Adipocyte (in vitro differentiated cells): ENCODE measurements at places on chromosomes 4 and X.

DNA sequence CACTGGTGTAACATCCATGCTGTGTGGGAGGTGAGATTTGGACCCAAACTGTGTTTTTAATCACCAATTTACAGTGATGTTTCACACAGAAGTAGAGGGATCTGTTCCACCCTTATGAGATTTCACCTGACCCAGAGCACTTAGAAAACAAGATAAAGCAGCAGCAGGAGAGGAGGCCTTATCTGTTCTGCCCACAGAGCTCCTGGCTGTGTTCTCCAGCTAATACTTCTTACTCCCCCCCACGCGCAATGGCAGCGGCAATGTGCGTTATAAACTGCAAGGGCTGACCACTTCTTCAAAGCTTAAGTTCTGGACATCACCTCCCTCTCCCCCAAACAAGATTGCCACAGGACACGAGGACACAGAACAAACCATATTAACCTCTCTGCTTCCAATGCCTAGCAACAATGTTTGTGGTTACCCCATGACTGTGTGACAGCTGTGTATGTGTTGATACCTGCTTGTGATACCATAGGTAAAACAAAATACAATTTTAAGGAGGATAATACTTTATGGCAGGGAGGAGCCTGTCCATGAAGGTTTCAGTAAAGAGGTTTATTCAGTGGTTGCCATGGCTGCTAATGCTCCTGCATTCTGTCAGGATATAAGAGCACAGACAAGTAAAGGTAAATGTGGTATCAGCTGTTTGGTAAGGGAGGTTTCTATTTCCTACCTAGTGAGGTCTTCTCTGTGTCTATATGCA is 210.0 kb downstream of the SOWAHB start:
- no peak for DNase-seq

GRCh38 chr4:98566361-98567008 is 91.9 kb downstream of the TSPAN5 start:
- no peak for DNase-seq

- no peak for DNase-seq
These were observed 137.3 kb upstream of the NKX1-1 start for GRCh38 chr4:1543561-1543960.

GRCh38 chrX:113124693-113125092 is 284.1 kb upstream of the AMOT start:
- no peak for DNase-seq

DNA sequence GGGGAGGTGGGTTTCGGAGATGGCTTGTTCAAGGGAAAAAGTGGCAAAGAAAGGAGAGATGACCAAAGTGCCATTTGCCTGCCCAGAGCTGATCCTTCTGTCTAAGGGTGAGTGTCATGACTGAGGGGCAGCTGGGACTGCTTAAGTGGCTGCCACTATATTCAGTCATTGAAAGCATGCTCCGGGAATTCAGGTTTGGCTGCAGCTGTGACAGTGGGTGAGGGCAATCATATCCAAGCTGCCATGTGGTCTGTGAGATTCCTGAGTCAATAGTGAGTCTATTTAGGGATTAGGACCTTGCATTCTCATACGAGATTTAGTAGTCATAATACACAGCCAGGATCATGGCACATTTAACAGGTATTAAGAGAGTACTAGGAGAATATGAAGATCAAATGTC is 138.8 kb upstream of the BANK1 start:
- DNase-seq = peak; percentile 17

DNA sequence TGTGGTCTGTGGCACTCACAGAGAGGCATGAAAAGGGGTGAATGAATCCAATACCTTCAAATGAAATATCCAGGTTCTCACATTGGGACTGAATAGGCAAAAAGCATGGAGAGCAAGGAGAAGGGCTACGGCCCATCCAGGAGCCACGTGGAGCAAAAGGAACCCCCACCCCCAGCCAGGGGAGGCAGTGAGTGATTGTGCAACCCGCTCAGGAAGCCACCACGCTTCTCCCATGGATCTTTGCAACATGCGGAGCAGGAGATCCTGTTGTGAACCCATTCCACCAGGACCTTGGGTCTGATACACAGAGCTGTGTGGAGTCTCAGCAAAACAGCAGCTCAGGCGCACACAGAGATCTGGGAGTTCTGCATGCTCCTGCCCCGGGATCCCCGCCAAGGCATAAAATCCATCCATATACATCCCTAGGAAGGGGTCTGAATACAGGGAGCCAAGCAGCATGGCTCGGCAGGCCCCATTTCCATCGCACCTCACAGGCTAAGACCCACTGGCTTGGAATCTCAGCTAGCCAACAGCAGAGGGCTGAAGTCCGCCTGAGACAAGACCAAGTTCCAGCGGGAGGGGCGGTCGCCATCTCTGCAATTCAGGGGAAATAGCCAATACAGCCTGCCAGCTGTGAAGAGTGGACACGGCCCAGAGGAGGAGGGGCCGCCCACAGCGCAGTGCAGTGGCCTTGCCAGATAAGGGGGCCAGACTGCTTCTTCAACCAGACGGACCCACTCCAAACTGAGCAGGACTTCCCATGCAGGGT is 80.2 kb downstream of the FGF16 start:
- no peak for DNase-seq
